Cardiac septum (tissue), 1 donor: ENCODE measurements at places on chromosomes 1 and 21. TPM values are rescaled to one million over a fixed set of nuclear protein-coding genes. Genes with fewer than 3 reads are reported as not detected.

The TESK2 gene
- total RNA-seq: 1.0 TPM

The C1QC gene
- 38.6 TPM for total RNA-seq

The STMN1 gene
- 55.4 TPM for total RNA-seq

The LCE2A gene
- not detected for total RNA-seq

The FCN3 gene
- total RNA-seq: 32.2 TPM

The CLDN8 gene
- total RNA-seq: not detected

The LRRC71 gene
- total RNA-seq: not detected

The BEST4 gene
- total RNA-seq: 0.11 TPM

The PDZK1IP1 gene
- not detected for total RNA-seq

The HMCN1 gene
- 7.3 TPM for total RNA-seq

DNA sequence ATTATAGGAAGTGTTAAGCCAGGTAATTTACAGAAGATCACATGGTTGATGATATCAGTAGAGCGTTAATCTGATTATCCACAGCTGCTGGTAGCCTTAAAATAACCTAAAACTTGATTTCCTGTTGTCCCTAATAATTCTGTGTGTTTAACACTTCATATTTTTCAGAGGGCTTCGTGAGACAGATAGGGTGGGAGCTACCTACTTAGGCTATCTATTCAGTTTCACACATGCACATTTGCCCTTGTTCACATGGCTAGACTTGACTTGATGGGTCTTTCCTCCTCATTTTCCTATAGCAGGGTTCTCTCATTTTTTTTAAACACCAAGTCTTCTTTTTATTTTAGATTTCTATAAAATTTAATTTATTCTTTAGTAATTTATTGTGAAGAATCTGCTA is 11.0 kb downstream of the BACH1 start:
- DNase-seq: no peak

GRCh38 chr1:42035205-42035829 is 116.6 kb upstream of the HIVEP3 start:
- DNase-seq: peak; percentile 82

DNA sequence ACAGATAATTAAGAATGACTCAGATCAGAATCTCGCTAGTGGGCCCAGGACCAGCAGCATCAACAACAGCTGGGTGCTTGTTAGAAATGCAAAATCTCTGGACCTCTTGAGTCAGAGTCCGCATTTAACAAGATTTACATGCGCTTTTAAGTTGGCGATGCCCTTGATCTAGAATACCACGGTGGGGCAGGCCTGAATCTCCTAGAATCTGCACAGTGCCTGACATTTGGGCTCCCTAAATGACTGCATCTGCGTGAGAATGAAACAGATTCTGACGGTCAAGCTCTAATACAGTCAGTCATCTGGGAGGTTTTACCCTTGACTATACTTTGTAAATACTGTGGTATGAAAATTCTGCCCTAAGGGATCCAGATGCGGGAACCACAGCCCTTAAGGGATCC is 17.2 kb upstream of the RAB29 start:
- no peak for DNase-seq

DNA sequence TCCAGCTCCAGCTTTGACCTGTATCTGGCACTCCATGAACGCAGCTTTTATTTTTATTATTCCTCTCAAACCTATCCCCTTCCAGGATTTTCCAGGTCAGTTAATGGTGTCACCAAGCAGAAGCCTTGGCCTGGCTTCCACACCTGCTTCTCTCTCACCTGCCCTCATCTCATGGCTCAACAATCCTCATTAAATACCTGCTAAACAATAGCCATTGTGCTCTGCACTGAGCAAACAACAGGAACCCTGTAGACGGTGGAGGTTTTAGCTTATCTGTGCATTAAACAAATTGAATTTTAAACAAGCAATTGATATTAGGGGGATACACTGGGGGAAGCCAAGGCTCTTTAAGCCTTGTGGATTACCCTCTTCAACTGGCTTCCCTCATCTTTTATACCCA is 15.3 kb downstream of the PYCR2 start:
- no peak for DNase-seq

GRCh38 chr1:55071477-55071876 is 32.1 kb downstream of the PCSK9 start:
- DNase-seq: no peak

DNA sequence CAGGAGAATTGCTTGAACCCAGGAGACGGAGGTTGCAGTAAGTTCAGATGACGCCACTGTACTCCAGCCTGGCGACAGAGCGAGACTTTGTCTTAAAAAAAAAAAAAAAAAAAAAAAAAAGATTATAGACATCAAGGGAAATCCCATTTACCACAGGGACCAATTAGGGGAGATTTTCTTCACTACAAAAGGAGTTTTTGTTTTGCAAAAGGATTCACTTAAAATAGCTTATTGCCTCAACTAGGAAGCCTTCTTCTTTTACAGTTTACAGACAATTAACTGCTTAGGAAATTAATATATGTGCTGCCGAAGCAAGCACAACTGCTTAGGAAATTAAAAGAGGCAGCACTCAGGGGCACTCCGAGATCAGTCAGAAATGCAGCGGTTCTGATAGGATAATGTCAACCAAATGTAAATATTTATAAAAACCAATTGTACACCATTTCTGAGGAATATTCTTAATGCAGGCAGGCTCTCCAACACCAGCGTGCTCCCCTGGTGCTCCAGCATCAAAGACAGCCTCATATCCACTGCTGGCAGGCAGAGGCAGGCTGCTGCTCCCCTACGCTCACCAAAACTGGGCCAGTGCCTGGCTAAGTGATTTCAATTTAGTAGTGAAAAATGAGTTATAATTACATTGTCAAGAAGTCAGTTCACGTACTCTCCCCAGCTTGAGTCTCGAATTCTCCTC is 107.9 kb upstream of the RAB4A start:
- DNase-seq: no peak

GRCh38 chr1:77348549-77348948 is 66.7 kb downstream of the AK5 start:
- no peak for DNase-seq

DNA sequence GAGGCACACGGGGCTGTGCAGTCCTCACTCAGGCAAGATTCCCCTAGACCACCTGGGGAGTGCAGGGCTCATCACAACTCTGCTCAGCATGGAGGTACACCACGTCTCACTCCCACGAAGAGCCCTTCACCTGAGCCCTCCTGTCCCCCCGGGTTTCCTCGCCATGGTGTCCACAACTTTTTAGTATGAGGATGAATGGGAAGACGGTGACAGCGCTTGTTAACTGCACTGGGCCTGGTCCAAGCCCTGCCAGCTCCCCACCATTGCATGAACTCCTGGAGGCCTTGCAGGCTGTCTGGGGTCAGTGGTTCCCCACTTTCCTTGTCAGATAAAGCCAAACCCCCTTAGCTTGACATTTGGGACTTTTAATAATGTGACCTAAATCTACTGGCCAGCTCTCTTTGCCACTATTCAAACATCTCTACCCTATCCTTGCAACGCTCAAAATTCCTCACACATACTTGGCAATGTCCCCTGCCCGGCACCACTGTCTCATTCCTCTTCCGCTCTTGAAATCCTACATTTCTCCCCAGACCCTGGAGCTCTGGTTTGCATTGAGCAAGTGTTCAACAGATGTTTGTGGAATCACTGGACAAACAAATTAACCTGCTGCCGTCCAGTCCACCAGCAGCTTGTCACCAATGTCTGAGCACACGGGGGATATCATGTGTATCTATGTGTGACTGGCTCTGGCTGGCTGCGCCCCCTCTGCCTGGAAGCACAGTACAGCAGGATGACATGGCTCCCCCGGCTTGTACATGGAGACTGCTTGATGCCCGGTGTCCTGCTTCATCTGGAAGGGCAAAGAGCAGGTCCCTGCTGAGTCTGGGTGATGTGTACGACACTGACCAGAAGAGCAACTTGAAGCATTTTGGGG is 11.2 kb downstream of the TMEM9 start:
- DNase-seq: peak; percentile 63

DNA sequence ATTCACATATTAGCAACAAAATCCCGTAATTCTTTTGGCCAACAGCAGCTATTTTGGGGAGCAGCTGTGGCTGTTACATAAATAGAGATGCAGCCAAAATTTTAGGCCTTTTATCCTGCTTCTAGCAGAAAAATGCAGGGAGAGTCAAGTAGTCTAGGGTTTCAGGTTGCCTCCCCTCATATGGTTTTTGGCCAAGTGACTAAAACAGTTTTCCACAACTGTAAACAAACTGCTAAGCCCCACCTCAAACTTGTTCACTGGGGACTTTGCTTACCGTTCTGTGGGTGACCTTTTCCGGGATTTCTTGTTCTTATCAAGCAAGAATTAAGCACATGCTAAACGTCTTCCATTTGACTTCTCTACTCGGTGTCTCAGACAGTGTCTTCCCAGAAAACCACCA is 133.4 kb downstream of the EDEM3 start:
- DNase-seq: no peak

DNA sequence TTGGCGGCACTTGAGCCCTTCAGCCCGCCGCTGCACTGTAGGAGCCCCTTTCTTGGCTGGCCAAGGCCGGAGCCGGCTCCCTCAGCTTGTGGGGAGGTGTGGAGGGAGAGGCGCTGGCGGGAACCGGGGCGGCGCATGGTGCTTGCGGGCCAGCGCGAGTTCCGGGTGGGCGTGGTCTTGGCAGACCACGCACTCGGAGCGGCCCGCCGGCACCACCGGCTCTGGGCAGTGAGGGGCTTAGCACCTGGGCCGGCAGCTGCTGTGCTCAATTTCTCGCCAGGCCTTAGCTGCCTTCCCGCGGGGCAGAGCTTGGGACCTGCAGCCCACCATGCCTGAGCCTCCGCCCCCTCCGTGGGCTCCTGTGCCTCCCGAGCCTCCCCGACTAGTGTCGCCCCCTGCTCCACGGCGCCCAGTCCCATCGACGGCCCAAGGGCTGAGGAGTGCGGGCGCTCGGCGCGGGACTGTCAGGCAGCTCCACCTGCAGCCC is 673.7 kb upstream of the BRINP3 start:
- no peak for DNase-seq

DNA sequence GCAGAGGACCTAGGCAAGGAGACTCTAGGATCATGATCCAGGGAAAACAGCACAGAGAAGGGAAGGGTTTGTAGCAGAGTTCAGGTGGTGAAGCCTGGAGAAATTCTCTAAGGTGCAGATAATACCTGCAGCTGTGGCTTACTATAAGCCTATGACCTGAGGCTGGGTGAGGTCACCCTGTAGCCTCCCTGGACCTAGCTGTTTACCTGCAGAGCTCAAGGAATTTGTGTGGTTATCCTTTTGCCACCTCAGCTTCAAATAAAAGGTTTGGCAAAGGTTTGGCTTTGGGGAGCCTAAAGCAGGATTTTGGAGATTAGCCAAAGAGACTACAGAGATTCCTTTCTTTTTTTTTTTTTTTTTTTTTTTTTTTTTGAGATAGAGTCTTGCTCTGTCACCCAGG is 79.5 kb upstream of the ZNF648 start:
- DNase-seq: no peak

- no peak for DNase-seq
Observed at GRCh38 chr1:95517506-95517905, 283.5 kb downstream of the RWDD3 start.

GRCh38 chr1:54861070-54861761 is 25.8 kb downstream of the DHCR24 start:
- DNase-seq: no peak

- DNase-seq: no peak
Observed at GRCh38 chr1:165644064-165644735, 13.2 kb downstream of the MGST3 start.

DNA sequence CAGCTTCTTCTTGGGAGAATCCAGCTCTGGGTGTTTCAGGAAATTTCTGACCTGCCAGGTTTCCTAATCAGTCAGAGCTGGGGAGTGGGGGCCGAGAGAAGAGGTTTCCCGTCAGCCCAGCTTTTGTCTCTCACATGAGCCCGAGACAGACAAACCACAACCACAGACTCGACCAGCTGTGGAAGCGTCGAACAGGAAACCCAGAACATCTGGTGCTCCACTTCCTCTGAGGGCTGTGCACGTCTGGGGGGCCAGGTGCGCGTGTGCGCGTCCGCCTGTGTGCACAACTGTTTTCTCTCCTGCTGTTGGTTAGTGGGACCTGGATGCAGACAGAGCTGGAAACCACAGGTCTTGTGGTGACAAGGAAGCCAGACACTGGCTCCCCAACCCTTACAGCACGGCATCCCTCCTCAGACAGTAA is 113.0 kb upstream of the SLC25A33 start:
- DNase-seq: no peak

DNA sequence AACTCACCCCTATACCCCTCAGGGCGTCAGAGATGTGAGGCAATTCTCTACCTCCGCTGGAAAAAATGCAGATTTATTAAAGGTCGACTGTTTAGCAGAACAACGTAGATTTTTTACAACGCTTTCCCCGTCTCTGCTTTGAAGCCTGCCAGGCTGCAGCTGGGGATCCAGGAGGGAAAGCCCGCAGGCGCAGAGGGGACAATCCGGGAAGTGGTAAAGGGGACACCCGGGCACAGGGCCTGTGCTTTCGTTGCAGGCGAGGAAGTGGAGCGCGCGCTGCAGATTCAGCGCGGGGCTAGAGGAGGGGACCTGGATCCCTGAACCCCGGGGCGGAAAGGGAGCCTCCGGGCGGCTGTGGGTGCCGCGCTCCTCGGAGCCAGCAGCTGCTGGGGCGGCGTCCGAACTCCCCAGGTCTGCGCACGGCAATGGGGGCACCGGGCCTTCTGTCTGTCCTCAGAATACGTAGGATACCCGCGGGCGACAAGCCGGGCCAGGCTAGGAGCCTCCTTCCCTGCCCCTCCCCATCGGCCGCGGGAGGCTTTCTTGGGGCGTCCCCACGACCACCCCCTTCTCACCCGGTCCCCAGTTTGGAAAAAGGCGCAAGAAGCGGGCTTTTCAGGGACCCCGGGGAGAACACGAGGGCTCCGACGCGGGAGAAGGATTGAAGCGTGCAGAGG is 5.5 kb downstream of the SIM2 start:
- no peak for DNase-seq

GRCh38 chr1:113812661-113813135 is 422 bp upstream of the RSBN1 start:
- no peak for DNase-seq

GRCh38 chr1:219710529-219711194 is 97.8 kb upstream of the ZC3H11B start:
- DNase-seq: no peak

DNA sequence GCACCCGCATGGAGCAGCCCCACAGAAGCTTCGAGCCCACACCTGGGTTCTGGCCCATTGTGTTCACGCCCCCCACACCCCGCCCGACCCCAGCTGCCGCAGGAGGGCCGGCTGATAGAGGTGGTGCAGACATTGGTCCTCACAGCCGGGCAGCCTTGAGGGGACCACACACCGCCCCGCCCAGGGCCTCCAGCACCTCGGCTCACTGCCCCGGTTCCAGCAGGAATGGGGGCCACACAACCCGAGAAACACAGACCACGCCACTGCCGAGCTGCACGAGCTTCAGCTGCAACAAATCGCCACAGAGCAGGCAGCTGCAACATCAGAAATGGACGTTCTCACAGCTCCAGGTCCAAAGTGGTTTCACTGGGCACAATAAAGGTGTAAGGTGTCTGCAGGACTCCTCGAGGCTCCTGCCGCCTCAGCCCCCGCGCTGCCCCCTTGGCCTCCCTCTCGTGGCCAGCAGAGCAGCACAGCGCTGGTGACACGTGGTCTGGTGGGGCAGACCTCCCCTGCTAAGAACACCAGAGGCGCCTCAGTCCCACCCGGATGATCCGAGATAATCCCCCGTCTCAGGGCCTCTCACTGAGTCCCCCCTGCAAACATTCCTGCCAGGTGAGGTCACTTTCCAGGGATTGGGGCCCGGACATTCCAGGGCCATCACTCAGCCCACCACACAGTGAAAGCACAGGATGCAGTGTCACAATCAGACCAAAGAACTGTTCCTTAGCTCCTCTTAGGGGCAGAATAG is 62.3 kb upstream of the ADARB1 start:
- no peak for DNase-seq
